ENCODE measurements at places on chromosomes 1 and 21.
A peak's percentile ranks its signal among the peaks of the same experiment; 100 is the strongest.

DNA sequence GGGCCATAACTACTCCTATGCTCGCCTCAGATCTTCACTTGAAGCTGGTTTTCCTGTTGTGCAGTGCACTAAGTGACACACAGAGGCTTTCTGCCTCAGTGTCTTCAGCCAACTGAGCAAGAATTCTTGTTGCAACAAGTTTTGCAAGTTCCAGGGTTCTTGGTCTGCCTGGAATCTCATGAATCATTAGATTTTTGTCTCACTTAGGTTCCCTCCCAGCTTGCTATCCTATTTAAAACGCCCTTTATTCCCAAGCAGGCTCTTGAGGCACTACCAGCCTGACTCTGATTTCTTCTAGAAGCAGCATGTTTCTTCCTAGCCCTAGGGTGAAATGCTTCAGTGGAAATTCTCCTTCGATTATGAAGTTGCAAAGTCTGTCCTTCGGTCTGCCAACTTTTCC is 158.8 kb downstream of the C1orf21 start:
- no peak for DNase-seq

DNA sequence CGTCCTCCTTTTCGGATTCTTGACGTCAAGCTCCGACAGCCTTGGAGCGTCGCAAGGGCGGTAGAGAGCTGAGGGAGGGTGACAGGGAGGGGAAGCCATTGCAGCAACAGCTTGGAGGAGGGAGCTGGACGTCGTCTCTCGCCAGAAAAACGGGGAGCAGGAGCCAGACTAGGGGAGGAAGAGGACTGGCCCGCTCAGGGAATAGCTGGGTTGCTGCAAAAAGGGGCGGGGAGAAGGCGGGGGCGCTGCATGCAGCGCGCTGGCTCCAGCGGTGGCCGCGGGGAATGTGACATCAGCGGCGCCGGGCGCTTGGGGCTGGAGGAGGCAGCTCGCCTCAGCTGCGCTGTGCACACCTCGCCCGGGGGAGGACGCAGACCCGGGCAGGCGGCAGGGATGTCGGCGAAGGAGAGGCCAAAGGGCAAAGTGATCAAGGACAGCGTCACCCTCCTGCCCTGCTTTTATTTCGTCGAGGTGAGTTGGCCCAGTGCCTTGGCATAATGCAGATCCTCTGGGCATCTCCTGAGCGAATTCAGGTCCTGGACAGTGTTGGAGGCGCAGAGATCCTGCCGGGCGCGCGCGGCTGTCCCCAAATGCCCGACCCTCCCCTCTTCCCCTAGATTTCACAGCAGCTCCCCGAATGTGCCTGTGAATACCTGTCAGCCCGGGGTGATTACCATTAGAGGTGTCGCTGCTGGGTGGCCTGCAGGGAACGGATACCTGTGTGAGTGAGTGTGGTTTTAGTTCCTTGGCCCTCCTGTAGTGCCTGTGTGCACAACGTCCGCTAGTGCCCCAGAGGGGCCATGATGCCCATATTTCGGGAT is at the start of gene PLPPR4:
Gene PLPPR4 (plus strand): TSS at position 292 of the 821 bp plus-strand sequence. CDS start 102 bp downstream, at position 394.
- DNase-seq, result peak; percentile 31

GRCh38 chr1:18886003-18886335 is 16.4 kb downstream of the ALDH4A1 start:
- DNase-seq, result no peak

DNA sequence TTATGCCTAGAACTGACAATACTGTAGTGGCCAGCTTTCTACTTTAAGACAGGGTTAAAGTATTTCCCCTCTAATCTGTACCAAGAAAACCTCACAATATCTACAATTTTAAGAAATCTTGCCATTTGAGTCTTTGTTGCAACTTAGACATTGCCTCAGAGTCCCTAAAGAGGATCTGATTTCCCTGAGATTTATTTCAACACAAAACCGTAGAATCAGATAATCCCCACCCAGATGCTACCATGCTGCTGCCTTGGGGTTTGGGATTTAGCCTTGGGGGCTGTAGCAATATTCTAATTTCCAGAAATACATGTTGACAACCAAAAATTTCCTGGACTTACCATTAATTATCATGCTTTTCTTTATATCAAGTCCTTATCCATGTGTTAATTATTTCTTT is 50.3 kb upstream of the DENND1B start:
- no peak for DNase-seq

Data from forelimb muscle (tissue), 1 donor.